Activated naive CD4-positive, alpha-beta T cell treated with anti-CD3 and anti-CD28 coated beads, Interleukin-2, amount 10 ng/mL, durations not matched to agents 7 days and 5 days (primary cell): ENCODE measurements at places on chromosomes 11 and 22.

DNA sequence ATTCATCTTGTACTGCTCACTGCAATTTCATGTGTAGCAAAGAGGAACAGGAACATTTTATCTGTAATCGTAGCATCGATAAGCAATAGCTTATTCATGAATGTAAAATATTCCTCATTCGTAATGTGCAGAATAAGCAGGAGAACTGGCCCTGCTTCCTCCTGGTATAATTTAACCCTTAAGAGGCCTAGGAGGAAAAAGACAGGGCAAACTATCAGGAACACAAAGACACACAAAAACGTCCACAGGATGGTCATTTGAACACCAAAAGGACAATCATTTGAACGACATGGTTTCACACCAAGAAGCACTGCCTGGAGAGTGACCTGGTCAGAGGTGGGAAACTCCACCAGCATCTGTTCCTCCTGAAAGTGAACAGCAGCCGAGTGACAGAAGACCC, 63.9 kb downstream of the AHNAK start:
- DNase-seq, result no peak

- no peak for DNase-seq
Measured at GRCh38 chr11:75023446-75024067, 34.8 kb downstream of the NEU3 start.

DNA sequence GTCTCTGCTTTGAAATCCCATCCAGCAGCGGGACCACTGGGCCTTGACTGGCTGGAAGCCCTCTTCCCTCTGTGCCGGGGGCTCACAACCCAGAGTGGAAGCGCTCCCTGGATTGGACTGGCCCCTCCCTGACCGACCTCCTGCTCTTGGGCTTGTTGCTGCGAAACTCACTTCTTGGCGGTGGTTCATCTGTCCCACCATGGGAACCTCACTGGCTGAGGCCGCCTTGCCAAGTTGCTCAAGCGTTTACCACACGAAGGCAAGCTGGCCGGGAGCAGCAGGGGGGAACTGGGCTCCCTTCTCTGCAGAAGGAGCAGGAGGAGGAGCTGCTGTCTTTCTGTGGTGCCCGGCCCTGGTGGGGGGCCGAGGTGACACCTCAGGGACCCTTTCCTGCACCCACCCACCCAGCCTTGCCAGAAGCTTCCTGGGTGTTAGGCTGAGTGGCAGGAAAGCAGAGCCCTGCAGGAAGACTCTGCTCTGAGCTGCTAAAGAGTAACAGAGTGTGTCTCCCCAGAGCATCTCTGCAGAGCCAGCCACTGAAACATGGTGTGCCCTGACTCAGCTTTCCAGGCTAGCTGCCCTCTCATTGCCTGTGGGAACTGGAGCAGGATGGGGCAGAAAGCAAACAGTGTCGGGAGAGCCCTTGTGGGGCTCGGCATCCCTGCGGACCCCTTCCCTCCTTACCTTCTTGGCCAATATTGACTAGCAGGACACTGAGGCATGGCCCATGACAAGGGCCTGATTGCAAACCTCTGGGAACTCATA, 88.5 kb upstream of the ALX4 start:
- DNase-seq, result no peak

GRCh38 chr11:119189393-119189792, 4.1 kb downstream of the NHERF4 start:
- no peak for DNase-seq

DNA sequence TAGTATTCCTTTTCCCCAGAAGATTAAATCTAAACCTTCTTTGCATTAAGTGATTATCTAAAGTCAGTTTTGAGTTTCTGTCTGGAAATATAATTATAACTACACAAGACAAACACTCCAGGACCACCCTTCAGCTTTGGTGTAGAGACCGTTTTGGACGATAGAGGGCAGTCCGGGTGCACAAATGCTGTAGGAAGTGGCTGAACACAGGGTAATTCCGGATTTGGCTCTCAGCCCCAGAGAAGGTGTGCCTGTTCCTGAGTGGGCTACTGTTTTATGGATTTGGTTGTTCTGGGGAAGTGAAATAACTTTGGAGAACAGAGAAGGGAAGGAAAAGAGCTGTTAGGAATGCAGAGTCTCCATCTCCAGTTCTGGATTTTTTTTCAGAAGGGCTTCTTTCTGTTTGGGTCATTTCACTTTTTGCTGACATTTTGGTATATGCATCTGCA, 14.8 kb downstream of the EXT2 start:
- DNase-seq, result peak; percentile 68

DNA sequence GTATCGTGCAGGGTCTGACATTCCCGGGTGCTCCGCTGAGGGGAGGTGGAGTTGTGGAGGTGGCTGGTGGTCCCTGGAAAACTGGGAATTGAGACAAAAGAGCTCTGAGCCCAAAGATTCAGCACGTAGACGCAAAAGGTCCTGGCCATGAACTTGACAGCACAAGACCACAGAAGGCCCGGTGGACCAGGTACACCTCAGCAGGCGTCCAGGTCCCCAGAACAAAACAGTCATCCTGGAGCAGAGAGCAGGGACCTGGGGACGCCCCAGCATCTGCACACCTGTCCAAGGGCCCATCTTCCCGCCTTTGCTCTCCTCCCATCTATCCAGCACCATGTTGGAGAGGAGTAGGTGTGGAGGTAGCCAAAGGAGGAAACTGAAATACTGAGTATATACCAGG, 13.8 kb upstream of the MB start:
- DNase-seq, result no peak

- no peak for DNase-seq
Measured at GRCh38 chr11:19380375-19380774, 139.6 kb upstream of the E2F8 start.

- DNase-seq, result no peak
Measured at GRCh38 chr11:116035977-116036376, 531.8 kb upstream of the CADM1 start.

GRCh38 chr11:95586661-95587060, 202.9 kb downstream of the FAM76B start:
- no peak for DNase-seq

DNA sequence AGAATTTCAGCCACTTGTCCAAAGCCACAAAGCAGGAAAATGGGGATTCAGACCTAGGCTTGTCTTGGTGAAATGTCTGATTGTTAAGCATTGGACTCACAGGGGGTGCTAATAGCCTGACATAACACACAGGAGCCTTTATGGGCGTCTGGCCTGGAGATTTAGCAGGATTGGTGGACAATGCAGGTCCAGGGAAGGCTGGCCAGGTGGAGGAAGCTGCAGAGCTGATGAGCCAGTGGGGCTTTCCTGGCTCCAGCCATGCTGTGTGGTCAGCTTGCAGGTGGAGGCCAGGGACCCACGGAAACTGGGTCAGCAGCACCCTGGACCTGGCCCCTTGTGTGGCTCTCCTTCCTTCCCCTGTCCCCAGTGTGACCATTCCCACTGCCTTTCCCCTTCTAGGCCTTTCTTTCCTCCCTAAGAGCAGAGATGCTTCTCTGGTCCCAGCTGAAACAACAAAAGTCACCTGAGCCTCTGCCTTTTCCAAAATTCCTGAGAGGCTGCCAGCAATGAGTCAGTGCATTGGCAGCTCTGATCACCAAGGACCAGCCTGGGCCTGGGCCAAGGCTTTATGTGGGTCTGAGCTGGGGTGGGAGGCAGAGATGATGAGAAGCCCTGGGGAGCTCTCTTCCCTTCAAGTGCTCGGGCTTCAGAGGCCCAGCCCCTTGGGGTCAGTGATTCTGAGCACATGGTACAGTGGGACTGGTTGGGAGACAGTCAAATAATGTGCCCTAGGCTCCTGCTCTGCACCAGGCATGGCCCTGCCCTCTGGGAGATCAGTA, 85.2 kb downstream of the CCDC81 start:
- DNase-seq, result no peak
